Fibroblast of upper back skin (primary cell): ENCODE measurements at places on chromosomes 12 and 14.

- no peak for DNase-seq
Observed at GRCh38 chr12:14802247-14802646, 1.0 kb downstream of the WBP11 start.

GRCh38 chr12:97595426-97595831 is 132.8 kb downstream of the RMST start:
- no peak for DNase-seq

- DNase-seq = no peak
Observed at GRCh38 chr12:31215518-31216232, 110.3 kb downstream of the SINHCAF start.

- DNase-seq = no peak
Observed at GRCh38 chr12:53336181-53336681, at the start of gene SP7. TSS of gene SP7 (minus strand) at chr12:53336354. CDS start at chr12:53335646, 708 bp downstream.
